Stimulated activated CD4-positive, alpha-beta T cell treated with anti-CD3 and anti-CD28 coated beads, Interleukin-2, amount 100 ng/mL, for 24 hours (primary cell): ENCODE measurements at places on chromosomes 3 and 15.
A peak's percentile ranks its signal among the peaks of the same experiment; 100 is the strongest.

DNA sequence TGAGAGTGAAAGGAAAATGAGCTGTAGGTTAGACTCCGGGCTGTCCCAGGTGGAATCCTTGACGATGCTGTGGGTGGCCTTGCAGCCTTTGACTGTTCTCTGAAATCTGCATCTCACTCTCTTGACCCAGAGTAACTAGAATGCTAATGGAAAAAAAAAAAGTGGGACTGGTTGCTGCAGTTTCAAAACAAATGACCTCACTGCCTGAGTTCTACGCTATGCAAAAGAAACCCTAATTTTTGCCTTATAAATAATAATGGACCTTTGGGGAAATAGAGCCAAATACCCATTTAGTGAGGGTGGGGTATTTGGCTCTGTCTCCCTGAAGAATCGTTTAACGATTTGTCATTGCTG is 309.7 kb upstream of the C2CD4B start:
- DNase-seq = no peak

DNA sequence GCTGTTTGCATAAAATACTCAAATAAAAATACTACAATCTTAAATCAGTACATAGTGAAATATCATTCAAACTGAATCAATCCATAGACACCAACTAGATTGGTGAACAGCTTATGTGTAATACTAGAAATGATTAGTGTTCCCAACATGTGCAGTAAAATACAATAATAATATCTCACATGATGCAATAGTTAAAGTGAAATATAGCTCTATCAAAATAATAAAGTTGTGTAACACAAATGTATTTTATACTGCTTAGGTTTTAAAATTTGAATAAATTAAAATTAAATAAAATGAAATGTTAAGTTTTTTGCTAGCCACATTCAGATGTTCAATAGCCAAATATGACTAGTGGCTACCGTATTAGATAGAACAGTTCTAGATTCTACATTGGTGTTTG is 714.1 kb downstream of the ZNF385D start:
- no peak for DNase-seq

DNA sequence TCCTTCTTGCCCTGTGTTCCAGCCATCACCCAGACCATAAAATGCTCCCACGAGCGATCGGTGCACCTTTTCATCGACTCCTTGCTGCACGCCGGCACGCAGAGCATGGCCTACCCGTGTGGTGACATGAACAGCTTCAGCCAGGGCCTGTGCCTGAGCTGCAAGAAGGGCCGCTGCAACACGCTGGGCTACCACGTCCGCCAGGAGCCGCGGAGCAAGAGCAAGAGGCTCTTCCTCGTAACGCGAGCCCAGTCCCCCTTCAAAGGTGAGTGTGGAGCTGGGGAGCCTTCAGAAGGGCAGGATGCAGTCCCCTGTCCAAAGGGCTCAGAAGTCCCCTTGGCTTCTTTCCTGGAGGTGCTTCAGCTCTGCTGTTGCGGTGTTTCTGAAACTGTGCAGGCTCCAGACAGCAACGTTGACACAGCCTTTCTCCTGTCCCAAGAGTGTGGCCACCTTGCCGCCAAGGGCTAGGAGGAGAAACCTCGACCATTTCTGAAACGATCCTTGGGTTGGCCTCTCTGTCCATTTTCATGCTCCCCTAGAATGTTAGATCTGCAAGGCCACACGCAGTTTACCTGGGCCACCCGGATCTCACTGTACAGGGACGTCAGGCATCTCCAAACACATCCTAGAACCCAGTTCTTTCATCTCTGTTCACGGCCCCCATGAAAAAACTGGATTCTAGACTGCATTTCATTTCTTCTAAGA is 116.7 kb downstream of the LIPC start:
- no peak for DNase-seq

GRCh38 chr3:4589475-4590097 is 96.4 kb downstream of the ITPR1 start:
- no peak for DNase-seq

DNA sequence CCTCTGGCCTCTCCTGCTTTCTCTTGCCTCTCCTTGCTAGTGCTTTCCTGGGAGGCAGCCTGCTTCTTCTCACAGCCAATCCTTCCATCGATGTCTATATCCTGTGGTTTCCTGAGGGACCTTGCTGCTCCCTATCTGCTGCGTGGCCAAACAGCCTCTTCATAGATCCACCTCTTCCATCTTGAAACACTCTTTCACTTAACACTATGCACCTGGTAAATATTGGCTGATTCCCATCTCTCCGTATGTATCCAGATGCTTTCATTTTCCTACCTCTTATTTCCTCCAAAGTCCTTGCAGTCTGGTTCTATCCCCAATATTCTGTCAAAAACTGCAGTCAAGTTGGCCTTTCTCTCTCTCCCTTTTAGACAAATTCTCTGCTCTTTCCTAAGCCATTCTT is 205.2 kb upstream of the CFAP20DC start:
- DNase-seq = no peak

DNA sequence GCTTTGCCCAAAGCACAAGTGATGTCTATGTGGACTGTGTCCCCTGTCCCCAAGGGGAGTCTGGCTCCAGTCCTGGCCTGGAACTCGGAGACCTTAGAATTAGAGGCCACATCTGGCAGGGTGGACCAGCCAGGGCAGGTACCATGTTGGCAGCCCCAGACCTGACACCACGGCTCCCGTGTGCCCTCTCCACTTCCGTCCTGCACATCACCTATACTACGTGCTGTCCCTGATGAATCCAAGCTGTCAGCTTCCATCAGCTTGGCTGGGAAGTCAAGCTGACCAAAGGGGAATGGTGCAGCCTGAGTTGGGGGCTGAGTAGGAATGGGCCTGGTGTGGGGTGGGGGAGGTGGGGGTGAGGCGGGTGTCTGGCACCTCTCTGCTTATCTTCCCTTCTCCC is 15.3 kb downstream of the C15orf39 start:
- no peak for DNase-seq

GRCh38 chr3:125437631-125438435 is 62.7 kb upstream of the ZNF148 start:
- DNase-seq = peak; percentile 73

- no peak for DNase-seq
Measured at GRCh38 chr3:3675801-3676200, 123.4 kb upstream of the LRRN1 start.

- DNase-seq = peak; percentile 61
Measured at GRCh38 chr15:98649472-98650416, 1.4 kb downstream of the IGF1R start.

GRCh38 chr15:34581043-34581365 is 2.4 kb downstream of the GOLGA8B start:
- no peak for DNase-seq

- DNase-seq = no peak
Measured at GRCh38 chr15:92893200-92893599, 6.9 kb upstream of the CHD2 start.

GRCh38 chr3:43022121-43022520 is 43.0 kb downstream of the GASK1A start:
- DNase-seq = no peak

DNA sequence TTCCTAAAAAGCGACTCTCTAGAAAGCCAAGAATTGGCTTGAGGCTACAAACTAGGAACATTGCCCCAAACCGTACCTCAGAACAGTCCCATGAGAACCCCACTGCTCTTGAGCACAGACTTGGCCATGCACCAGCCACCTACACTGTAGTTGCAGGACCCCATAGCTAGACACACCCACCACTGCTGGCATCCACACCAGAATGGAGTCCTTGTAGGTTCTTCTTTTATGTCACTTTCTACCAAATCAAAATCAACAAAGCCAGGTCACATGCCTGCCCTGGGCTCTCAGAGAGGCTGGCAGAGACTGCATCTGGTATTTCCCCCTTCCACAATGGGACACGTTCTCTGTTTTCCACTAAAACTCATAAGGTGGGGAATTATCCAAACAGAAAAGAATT is 290.5 kb downstream of the SHOX2 start:
- no peak for DNase-seq

- no peak for DNase-seq
Measured at GRCh38 chr3:154464440-154465190, 34.6 kb upstream of the GPR149 start.

- no peak for DNase-seq
Measured at GRCh38 chr15:90599116-90599515, 69.4 kb downstream of the CRTC3 start.

DNA sequence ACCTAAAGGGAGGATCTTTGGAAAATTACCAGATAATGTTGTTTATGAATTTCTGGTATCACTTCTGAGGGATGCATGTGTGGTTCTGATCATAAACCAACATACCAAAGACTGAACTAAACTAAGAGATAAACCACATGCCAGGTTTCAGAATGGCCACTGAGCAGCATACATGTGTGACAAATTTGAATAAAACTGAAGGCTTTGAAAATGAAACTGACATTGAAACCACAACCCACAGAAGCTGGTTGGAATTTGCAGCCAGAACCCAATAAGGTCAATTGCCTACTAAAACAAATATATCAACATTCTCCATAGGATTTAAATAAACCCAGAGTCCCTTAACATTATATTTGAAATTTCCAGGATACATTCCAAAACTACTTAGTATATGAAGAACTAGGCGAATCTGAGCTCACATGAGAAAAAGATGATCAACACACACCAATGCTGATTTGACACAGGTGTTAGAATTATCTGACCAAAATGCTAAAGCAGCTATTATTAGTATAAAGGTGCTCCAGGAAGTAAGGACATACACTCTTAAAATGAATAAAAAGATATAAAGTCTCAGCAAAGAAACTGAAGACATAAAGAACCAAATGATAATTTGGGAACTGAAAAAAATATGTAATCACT is 125.0 kb downstream of the ZNF280D start:
- DNase-seq = no peak

GRCh38 chr15:66131200-66131599 is 122.3 kb downstream of the MEGF11 start:
- DNase-seq = no peak

GRCh38 chr3:134372396-134373270 is 1.6 kb downstream of the AMOTL2 start:
- DNase-seq = no peak

DNA sequence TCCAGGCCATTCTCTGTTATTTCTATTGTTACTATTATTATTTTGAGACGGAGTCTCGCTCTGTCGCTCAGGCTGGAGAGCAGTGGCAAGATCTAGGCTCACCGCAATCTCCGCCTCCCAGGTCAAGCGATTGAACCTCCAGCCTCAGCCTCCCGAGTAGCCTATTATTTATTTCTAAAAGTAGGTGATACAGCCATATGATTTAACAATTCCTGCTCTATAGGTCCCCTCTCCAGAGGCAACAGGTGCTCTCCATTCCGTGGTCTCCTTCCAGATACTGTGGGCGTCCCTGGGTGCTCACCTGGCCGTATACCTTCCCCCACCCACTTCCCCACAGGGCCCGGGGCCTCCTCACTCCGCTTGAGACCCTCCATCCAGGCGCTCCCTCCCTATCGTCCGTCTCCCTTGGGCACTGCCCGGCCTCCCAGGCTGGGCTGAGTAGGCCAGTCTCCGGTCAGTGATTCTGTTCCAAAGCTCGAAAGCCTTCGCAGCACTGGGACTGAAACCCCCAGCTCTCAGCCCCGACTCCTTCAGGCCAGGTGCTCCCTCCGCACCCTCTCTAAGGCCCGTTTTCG is 708 bp upstream of the PTPN23 start:
- no peak for DNase-seq

GRCh38 chr3:130835483-130835882 is 58.4 kb upstream of the ATP2C1 start:
- DNase-seq = no peak

DNA sequence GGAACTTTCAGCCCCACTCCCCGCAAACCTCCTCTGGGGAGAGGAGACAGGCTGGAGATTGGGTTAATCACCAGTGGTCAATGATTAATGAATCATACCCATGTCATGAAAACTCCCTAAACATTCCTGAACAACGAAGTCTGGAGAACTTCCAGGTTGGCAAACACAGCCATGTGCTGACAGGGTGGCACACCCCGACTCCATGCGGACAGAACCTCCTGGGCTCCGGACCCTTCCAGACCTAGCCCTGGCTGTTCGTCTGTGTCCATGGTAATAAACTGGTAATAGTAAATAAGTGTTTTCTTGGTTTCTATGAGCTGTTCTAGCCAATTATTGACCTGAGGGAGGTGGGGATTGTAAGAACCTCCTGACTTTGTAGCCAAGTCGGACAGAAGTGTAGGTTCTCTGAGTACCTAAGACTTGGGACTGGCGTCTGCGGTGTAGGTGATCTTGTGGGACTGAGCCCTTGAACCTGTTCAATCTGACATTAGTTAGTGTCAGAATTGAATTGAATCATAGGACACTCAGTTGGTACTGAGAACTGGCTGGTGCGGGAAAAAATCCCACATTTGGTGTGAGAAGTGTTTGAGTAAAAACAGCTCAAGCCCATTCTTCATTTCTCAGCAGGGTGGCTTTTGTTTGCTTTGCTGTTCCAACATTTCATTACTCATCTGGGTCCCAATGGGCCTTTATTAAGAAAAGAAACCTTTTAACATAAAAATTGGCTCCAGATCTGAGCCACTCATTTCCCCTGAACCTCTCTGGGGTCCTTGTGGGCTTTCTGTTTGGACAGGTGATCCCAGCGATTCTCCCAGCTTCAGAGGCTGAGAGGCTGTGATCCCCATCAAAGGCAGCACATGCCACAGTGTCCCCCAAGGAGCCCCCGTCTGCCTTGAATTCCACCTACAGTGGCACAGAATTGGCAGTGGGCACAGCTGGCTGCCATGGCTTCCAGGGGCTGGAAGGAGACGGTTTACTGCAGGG is 151.0 kb downstream of the TJP1 start:
- no peak for DNase-seq

DNA sequence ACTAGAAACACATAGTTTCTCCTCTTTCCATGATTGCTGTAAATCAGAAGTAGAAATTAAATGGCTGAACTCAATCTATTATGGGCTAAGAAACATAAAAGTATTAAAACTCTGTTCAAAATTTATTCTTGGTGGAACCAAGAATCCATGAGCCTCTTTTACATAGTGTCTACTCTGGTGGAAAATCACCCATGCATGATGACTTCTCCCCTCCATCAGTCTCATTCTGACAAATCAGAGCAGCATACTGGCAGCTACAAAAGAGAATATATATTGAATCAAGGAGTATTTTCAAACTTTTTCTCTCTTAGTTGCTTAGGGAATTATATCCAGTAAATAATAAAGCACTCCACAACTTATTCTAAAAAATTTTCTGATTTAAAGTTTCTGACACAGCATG is 536.9 kb upstream of the CCDC54 start:
- no peak for DNase-seq

DNA sequence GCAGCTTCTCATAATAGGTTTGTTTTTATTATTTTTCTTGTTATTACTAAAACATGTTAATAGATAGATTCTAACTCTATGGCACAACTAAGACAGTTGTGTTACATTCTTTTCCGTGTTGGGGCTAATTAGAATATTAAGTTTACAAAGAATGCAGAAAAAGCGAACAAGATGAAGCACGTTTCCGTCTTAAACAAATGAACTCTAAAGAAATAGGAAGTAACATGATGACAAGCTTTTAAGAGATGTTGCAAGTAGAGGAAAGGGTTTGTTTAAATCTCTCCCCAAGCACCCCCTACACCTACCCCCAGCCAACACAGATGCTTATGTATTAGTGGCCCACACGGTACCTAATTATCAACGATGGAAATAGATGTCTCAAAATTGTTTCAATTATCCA is 207.1 kb downstream of the TP63 start:
- DNase-seq = no peak

DNA sequence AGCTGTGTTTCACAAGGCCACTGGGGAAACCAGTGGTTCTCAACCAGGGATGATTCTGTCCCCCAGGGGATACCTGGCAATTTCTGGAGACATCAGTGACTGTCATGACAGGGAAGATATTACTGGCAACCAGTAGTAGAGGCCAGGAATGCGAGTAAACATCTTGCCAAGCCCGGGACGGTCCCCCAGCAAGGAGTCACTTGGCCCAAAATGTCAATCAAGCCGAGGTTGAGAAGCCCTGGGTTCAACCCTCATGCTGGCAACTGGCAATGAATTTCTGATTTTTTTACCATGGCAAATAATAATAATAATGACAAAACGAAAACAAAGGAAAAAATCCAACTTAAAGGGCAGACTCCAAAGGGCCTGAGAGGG is 65.5 kb upstream of the RPL32 start:
- no peak for DNase-seq
